Adrenal gland (tissue), 19 donors: ENCODE measurements at places on chromosomes 7 and 10. TPM values are rescaled to one million over a fixed set of nuclear protein-coding genes. Genes with fewer than 3 reads are reported as not detected.

Gene SFTPA2
- total RNA-seq, result not detected

Gene COL17A1
- 0.23 TPM for total RNA-seq

Gene TMEM26
- 51.7 TPM for total RNA-seq

Gene ITIH5
- 1.3 TPM for total RNA-seq

DNA sequence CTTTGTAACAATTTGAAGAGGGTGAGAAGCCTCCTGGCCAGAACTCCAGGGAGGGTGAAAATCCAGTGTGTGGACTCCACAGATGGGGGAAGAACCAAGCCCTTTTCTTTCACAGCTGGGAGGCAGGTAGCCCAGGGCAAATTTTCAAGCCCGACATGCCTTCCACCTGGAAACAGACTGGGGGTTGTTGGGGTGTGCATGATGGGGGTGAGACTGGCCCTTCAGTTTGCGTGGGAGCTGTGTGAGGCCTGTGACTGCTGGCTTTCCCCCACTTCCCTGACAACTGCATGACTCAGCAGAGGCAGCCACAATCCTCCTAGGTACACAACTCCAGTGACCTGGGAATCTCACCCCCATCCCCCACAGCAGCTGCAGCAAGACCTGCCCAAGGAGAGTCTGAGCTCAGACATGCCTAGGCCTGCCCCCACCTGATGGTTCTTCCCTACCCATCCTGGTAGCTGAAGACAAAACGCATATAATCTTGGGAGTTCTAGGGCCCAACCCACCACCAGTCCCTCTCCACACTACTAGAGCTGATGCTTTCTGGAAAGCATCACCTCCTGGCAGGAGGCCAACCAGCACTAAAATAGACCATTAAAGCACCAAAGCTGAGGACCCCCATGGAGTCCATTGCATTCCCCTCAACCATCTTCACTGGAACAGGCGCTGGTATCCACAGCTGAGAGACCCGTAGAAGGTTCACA, 445.4 kb downstream of the TFEC start:
- no peak overlapping the region for H3K4me3 ChIP-seq
- H3K4me1 ChIP-seq, result no peaks in the 10 kb centered on the region
- H3K27ac ChIP-seq, result no peak overlapping the region
- no peak for DNase-seq

DNA sequence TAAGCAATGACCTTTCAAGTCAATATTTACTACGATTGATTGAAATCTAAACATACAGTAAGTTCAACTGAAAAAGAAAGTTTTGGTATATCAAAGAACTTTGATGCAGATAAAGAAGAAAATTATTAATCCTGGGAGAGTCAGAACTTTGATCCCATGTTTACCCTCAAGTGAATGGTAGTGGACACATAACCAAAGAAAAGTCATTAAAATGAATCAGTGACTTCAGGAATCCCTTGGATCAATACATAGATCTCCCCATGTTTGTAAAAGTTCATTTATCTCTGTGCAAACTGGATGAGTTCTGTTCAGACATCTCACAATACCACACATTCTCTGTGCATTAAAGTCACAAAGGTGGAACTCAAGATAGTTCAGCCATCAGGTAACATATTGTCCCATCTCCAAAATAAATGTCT, 75.5 kb upstream of the RELN start:
- H3K4me1 ChIP-seq, result no peaks in the 10 kb centered on the region
- no peak overlapping the region for H3K27ac ChIP-seq
- H3K36me3 ChIP-seq, result no peaks in the 10 kb centered on the region
- H3K4me3 ChIP-seq, result no peak overlapping the region
- no peaks in the 10 kb centered on the region for H3K27me3 ChIP-seq
- no peak for DNase-seq

DNA sequence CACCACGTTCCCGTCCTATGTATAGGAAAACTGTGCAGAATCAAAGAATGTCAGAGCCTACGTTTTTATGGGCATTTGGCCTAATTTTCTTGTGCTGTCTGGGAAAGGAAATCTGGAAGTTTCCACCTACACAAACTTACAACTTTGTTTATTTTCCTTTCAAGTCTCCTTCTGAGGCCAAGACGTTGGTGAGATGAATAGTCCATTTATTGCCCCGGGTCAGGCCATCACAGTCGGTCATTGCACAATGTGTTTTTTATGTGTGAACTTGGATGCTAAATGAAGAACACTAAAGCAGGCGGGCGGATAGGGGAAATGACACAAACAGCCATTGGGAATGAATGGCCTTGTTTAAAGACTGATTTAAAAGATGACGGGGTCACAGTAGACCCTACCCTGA, 38.6 kb downstream of the TRIL start:
- H3K27ac ChIP-seq, result no peak overlapping the region
- no peak for DNase-seq
- no peaks in the 10 kb centered on the region for H3K4me1 ChIP-seq
- H3K27me3 ChIP-seq, result no peaks in the 10 kb centered on the region
- H3K36me3 ChIP-seq, result no peaks in the 10 kb centered on the region
- no peak overlapping the region for H3K4me3 ChIP-seq

- no peaks in the 10 kb centered on the region for H3K36me3 ChIP-seq
- peak; percentile 61 for DNase-seq
- no peak overlapping the region for H3K4me3 ChIP-seq
- no peaks in the 10 kb centered on the region for H3K27me3 ChIP-seq
- H3K4me1 ChIP-seq, result peaks cover 33% of the 10 kb centered on the region
These were observed 966.8 kb downstream of the LRMDA start for GRCh38 chr10:76398043-76398710.

GRCh38 chr7:151086802-151087244, 548 bp downstream of the AGAP3 start:
- peak overlapping the region; percentile 91 for H3K27ac ChIP-seq
- DNase-seq, result peak; percentile 46
- peak overlapping the region; percentile 29 for H3K4me3 ChIP-seq

DNA sequence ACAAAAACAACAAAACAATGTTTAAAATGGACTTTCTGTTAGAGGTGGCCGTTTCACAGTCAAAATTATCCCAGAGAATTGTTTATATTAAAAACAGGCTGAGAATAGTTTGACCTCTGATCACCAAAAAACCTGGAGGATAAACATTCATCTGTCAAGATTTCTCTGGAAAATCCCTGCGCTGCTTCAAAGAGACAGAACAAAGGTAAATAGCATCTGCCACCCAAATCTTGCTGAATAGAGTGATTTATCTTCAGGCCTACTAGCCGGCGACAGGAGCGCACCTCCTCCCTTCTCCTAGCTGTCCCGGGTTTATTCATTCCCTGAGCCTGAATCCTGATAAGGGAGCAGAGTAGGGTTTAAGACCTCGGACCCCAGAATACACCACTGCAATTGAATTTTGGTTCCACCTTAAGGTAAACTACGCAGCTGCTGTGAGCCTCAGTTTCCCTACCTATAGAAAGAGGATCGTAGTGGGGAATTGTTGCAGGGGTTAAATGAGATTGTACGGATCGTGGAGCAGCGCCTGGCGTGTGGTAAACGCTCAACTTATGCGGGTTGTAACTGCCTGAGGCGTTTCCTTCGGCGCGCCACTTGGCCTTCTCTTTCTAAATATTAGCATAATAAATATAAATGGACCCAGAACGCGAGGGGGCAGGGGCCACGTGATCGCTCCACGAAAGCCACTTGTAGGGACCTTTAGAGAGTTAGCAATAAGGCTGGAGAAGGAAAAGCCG, 498 bp upstream of the ST7 start:
- H3K27me3 ChIP-seq, result no peaks in the 10 kb centered on the region
- no peaks in the 10 kb centered on the region for H3K36me3 ChIP-seq
- H3K4me3 ChIP-seq, result no peak overlapping the region

GRCh38 chr7:41067576-41067975, 635.3 kb downstream of the INHBA start:
- H3K4me1 ChIP-seq, result no peaks in the 10 kb centered on the region
- no peak overlapping the region for H3K4me3 ChIP-seq
- no peak for DNase-seq
- H3K27me3 ChIP-seq, result no peaks in the 10 kb centered on the region

DNA sequence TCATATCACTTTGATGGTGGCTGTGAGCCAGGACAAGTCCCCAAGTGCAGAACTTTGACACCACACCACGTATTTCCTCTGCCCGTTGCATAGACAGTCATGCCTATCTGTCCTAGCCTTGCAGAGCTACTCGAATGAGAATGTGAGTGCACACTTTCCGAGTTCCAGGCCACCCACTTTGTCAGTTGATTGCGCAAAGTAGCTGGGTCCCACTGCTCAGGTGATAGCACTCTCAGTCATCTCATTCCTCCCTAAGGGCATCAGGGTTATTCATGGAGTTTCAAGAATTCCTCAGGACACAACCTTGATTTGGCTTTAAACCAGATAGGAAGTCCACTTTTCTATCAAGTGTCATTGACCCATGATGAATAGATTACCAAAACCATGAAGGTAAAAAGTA, 19.3 kb downstream of the LSM5 start:
- no peak for DNase-seq
- no peaks in the 10 kb centered on the region for H3K27me3 ChIP-seq
- H3K4me3 ChIP-seq, result no peak overlapping the region

DNA sequence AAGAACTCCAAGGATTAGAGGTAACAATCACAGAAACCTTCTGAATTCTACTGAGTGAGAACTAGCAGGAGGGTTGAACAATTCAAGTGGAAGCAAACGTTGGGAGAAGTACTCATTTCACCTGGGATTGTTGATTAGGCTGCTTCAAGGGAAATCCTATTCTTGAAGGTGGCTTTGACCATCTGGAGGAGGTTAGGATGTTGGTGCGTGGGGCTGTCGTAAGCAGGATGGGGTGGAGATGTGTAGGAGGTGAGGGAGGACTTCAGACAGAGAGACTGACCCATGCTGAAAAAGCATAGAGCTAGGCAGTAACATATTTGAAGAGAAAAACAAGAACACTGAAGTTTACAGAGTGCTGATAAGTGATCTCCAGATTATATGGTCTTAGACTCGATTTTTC, 147.9 kb downstream of the FRMD4A start:
- DNase-seq, result no peak
- no peak overlapping the region for H3K4me3 ChIP-seq

DNA sequence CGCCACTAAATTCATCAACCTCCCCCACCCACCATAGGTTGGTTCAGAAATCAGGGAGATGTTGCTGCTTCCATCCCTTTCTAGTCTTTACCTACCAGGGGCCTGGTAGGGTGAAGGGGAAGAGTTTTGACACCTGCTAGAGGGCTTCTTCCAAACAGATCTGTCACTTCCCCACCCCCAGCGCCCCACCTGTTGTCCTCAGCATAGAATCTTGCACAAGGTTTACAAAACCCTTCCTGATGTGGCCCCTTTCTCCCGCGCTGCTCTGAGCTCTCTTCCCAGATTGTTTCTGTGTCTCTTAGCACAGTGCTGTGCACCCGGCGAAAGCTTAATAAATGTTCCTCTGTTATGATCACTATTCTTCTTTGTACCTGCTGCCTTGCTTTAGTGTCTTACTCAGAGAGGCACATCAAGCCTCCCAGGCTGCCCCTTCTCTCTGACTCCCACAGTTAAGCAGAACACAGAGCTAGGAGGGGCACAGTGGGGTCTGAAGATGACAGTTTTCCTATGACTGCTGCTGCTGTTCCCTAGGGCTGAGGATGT, 11.2 kb upstream of the C10orf95 start:
- H3K4me1 ChIP-seq, result no peaks in the 10 kb centered on the region
- H3K4me3 ChIP-seq, result no peak overlapping the region
- H3K36me3 ChIP-seq, result no peaks in the 10 kb centered on the region
- H3K27ac ChIP-seq, result no peak overlapping the region
- no peaks in the 10 kb centered on the region for H3K27me3 ChIP-seq
